ENCODE measurements at places on chromosomes 12 and 14. TPM values are rescaled to one million over a fixed set of nuclear protein-coding genes. Genes with fewer than 3 reads are reported as not detected.
A peak's percentile ranks its signal among the peaks of the same experiment; 100 is the strongest.

DNA sequence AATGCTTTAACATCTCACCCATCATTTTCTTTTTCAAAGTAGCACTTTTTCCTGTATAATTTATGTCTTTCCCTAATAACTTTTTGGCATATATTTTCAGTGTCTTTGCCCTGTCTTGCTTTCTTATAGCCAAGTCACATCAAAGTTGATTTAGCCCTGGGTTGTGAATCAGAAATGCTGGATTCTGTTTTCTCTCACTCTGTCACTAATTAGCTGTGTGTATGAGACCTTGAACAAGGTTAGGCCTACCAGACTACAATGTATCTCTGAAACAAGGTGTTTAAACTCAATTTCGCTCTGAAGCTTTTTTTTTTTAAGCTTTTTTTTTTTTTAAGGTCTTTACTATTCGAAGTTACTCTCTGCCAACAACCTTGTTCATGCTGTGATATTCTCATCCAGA lies 25.7 kb downstream of the CNOT2 start:
- H3K27me3 ChIP-seq: no peaks in the 10 kb centered on the region
- DNase-seq: peak; percentile 51
- H3K27ac ChIP-seq: peak overlapping the region; percentile 81
- H3K4me3 ChIP-seq: peak overlapping the region; percentile 3
- H3K36me3 ChIP-seq: peaks cover 23% of the 10 kb centered on the region

DNA sequence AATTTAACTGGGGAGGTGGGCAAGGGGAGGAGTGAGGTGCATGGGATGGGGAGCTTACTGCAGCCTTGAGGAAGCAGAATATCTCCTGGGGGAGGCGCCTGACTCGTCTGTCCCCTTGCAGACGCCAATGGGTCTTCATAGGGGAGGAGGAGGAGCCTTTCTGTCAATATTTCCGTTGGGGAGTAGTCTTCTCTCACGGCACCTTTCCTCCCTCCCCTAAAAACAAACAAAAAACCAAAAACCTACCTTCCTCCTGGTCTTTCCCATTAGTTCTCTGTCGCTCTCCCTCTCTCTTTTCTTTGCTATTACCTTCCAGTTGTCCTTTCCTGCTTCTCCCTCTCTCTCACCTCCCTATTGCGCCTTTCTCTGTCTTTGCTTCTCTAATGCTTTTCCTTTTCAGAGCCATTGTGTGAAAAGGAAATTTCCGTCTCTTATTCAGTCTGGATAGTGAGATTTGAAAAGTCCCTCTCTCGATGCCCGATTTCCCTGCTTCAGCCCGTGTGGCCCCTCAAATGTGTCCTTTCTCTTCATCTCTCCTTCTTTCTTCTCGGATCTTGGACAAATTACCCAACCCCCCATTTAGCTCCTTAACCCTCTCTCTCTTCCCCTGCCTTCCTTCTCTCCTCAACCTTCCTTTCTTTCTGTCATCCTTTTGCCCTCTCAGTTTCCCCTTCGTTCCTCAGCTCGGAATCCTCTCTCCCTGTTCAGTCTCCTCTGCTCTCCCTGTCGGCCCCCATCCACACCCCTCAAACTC lies 5.9 kb downstream of the GPR84 start:
- H3K4me1 ChIP-seq: peaks cover 39% of the 10 kb centered on the region
- no peaks in the 10 kb centered on the region for H3K27me3 ChIP-seq
- peak; percentile 66 for DNase-seq
- peak overlapping the region; percentile 85 for H3K4me3 ChIP-seq
- H3K36me3 ChIP-seq: no peaks in the 10 kb centered on the region
- H3K27ac ChIP-seq: peak overlapping the region; percentile 72

ERP27 gene
- 0.60 TPM for total RNA-seq

GRCh38 chr14:29242755-29243754 lies 476.5 kb downstream of the FOXG1 start:
- H3K4me1 ChIP-seq: no peaks in the 10 kb centered on the region
- no peak for DNase-seq
- no peaks in the 10 kb centered on the region for H3K27me3 ChIP-seq

- no peak overlapping the region for H3K4me3 ChIP-seq
- H3K4me1 ChIP-seq: no peaks in the 10 kb centered on the region
- DNase-seq: no peak
- no peaks in the 10 kb centered on the region for H3K27me3 ChIP-seq
- no peak overlapping the region for H3K27ac ChIP-seq
Measured at GRCh38 chr14:92716131-92716530, 32.3 kb downstream of the LGMN start.

DNA sequence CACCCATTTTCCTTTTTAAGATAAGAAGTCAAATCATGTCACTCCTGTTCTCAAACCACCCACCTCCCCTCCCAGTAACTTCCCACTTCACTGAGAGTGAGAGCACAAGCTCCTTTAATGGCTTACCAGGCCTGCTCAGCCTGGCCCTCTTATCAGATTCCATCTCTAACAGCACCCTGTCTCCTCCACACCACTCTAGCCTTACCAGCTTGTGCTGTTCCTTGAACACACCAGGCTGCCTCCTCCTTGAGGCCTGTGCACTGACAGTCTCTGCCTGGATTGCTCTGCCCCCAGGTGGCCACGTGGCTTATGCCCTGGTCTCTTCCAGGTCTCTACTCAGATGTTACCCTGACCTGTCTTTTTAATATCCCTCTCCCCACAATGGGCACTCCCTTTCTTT lies 40.1 kb upstream of the EVL start:
- no peak overlapping the region for H3K4me3 ChIP-seq
- H3K27me3 ChIP-seq: no peaks in the 10 kb centered on the region
- DNase-seq: peak; percentile 70
- H3K36me3 ChIP-seq: no peaks in the 10 kb centered on the region
- H3K27ac ChIP-seq: no peak overlapping the region
- no peaks in the 10 kb centered on the region for H3K4me1 ChIP-seq

GPD1 gene
- total RNA-seq: 1.0 TPM

GRCh38 chr12:43112101-43112920 lies 439.7 kb downstream of the ADAMTS20 start:
- H3K4me1 ChIP-seq: peaks cover 25% of the 10 kb centered on the region

DNA sequence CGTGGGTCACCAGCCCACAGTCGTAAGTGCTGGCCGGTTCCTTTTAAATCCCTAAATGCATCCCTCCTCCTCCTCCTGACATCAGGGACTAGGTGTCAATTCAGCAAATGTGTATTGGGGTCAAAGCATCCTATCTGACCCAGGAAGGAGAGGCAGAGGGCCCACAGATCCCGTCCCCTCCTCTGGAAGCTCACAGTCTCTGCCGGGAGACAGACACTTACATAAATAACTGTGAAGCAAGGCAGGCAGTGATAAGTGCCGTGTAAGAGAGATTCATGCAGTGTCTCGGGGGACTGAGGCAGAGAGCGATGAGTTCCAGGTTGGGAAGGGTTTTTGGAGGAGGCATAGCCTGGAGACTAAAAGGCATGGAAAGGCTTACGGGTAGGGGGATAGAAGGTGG lies 44.1 kb downstream of the HRK start:
- H3K27me3 ChIP-seq: no peaks in the 10 kb centered on the region
- H3K36me3 ChIP-seq: no peaks in the 10 kb centered on the region
- no peak overlapping the region for H3K4me3 ChIP-seq
- no peak overlapping the region for H3K27ac ChIP-seq

FAM186B gene
- total RNA-seq: not detected

Measured in Karpas-422 (cell line).